ENCODE measurements at places on chromosomes 6 and 20.
A peak's percentile ranks its signal among the peaks of the same experiment; 100 is the strongest.

DNA sequence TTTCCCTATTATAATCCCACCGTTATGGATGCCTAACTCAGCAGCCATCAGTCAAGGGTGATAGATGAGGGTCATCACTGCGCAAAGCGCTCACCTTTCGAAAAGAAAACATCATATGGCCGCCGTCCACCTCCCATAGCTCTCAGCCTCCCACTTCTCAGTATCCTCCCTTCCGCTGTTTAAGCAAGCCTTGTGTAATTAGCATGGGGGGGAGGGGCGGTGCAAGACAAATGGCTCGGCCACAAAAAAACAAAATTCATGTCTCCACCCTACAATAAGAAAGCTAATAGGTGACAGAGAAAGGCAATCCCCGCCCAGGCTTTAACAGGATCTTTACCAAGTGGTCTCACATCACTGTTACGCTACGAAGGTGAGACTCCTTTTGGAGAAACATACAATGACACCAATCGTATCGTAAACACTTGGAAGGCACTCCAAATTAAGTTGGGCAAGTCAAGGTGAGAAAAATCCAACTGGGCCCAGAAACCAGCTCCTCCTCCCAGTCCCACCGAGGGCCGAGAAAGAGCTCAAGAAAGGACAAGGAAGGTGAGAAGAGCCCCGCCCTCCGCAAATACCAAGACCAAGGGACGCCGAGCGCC, 645 bp downstream of the DDX39B start:
- peak; percentile 70 for DNase-seq

- no peak for DNase-seq
These were observed 766 bp downstream of the OLIG3 start for GRCh38 chr6:137493218-137494038.

GRCh38 chr20:18585134-18585533, 2.7 kb upstream of the DTD1 start:
- DNase-seq: no peak

DNA sequence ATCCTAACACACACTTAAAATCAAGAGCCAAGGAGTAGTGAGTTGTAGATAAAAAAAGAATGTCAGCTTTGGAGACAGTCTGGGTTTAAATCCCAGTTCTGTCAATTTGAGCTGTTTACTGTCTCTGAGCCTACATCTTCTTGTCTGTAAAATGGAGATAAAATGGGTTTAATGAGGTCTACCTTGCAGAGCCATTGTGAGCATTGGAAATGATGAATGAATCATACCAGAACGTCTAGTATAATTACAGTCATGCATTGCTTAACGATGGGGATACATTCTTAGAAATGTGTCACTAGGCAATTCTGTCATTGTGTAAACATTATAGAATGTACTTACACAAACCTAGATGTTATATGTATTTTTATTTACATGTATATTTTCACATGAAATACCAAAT, 17.6 kb upstream of the SGK2 start:
- DNase-seq: no peak

DNA sequence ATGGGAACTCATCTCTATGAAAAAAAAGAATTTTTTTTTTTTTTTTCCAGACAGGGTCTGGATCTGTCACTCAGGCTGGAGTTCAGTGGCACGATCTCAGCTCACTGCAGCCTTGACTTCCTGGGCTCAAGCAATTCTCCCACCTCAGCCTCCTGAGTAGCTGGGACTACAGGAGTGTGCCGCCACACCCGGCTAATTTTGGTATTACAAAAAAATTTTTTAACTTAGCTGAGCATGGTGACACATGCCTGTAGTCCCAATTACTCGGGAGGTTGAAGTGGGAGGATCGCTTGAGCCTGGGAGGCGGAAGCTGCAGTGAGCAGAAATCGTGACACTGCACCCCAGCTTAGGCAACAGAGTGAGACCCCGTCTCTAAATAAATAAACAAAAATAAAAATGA, 7.5 kb downstream of the DEF6 start:
- no peak for DNase-seq

DNA sequence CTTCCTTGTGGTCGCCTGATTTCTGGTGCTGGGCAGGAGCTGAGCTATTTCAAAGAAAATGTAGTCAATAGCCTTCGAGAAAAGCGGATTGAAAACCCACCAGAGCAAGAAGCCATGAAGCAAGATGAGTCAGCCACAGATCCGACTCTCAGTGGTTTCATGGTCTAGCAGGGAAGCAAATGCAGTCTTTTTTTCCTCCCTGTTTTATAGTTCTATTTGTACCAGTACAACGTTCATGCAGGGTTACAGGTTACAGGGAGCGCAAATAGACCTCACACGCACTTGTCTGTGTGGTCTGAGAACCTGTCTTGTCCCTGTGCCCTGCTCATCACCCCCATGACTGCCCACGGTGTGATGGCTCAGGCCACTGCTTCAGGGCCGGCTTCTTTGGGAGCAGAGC, 309.8 kb upstream of the SUPT3H start:
- DNase-seq: no peak

Data from CD4-positive, alpha-beta T cell treated with Interferon gamma for 1 hour (primary cell).